A673 (cell line): ENCODE measurements at places on chromosomes 6 and 20.

GRCh38 chr6:154352898-154353585 lies 3.6 kb downstream of the IPCEF1 start:
- no peak overlapping the region for H3K27ac ChIP-seq
- no peak for DNase-seq
- H3K4me3 ChIP-seq: no peak overlapping the region
- no peaks in the 10 kb centered on the region for H3K36me3 ChIP-seq
- H3K27me3 ChIP-seq: no peaks in the 10 kb centered on the region

- DNase-seq: no peak
- peaks cover 7% of the 10 kb centered on the region for H3K4me1 ChIP-seq
- H3K4me3 ChIP-seq: no peak overlapping the region
- no peak overlapping the region for H3K27ac ChIP-seq
These were observed 281.6 kb downstream of the PLCB1 start for GRCh38 chr20:8413691-8414090.

- no peak for DNase-seq
- no peaks in the 10 kb centered on the region for H3K4me1 ChIP-seq
- H3K27ac ChIP-seq: no peak overlapping the region
- no peak overlapping the region for H3K4me3 ChIP-seq
These were observed 136.4 kb downstream of the OR2B2 start for GRCh38 chr6:27775796-27776184.

GRCh38 chr6:137904822-137905617 lies 38.0 kb downstream of the TNFAIP3 start:
- DNase-seq: no peak
- H3K27me3 ChIP-seq: peaks cover 9% of the 10 kb centered on the region
- no peak overlapping the region for H3K4me3 ChIP-seq
- H3K27ac ChIP-seq: no peak overlapping the region
- no peaks in the 10 kb centered on the region for H3K36me3 ChIP-seq
- H3K4me1 ChIP-seq: no peaks in the 10 kb centered on the region

DNA sequence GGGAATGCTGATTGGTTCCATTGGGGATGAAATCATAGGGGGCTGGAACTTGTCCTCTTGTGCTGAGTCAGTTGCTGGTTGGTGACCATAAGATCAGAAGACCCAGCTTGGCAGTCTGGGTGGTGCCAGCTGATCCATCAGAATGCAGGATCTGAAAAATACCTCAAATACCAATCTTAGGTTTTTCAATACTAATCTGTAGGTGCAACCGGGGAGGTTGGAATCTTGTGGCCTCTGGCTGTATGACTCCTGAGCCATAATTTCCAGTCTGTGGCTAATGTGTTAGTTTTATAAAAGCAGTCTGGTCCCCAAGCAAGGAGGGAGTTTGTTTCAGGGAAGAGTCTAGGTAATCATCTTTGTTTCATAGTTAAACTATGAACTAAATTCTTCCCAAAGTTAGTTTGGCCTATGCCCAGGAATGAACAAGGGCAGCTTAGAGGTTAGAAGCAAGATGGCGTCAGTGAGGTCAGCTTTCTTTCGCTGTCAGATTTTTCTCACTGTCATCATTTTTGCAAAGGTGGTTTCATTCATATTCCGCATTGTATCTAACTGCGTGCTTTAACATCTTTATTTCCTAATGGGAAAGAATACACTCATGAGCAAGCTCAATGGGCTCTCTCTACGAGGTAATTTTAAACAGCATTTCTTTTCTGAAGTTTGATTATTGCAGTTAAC lies 2.0 kb downstream of the ARMH2 start:
- H3K4me1 ChIP-seq: peaks cover 10% of the 10 kb centered on the region
- no peak overlapping the region for H3K4me3 ChIP-seq
- H3K27ac ChIP-seq: no peak overlapping the region
- no peaks in the 10 kb centered on the region for H3K27me3 ChIP-seq
- no peak for DNase-seq
- H3K36me3 ChIP-seq: no peaks in the 10 kb centered on the region

- H3K36me3 ChIP-seq: no peaks in the 10 kb centered on the region
- H3K4me1 ChIP-seq: peaks cover 14% of the 10 kb centered on the region
- H3K4me3 ChIP-seq: no peak overlapping the region
- no peaks in the 10 kb centered on the region for H3K27me3 ChIP-seq
- no peak for DNase-seq
These were observed 184.3 kb downstream of the ZNF217 start for GRCh38 chr20:53409447-53409717.
